ENCODE measurements at places on chromosomes 7 and 10.

DNA sequence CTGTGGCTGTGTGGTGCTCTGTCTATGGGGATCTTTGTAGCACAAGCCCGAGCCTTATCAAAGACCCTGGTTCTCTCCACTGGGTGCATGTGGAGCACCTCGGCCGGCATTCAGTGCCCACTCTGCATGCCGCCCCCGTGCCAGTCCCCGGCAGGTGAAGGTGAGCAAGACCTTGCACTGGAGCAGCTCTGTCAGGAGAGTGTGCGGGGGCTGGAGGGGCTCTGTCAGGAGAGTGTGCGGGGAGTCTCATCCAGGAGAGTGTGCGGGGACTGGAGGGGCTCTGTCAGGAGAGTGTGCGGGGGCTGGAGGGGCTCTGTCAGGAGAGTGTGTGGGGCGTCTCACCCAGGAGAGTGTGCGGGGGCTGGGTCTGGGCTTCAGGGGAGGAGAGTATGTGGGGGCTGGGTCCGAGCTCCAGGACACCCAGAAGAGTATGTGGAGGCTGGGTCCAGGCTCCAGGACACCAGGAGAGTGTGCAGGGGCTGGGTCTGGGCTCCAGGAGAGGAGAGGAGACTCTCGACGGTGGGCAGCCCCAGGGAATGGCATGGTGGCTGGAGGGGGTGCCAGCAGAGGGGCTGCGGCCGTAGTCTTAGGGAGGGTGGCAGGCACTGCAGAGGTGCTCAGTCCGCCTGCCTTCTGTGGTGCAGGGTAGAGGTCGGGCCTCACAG lies 40.8 kb downstream of the INPP5A start:
- no peak for DNase-seq

- no peak for DNase-seq
These were observed 52.6 kb upstream of the SMNDC1 start for GRCh38 chr10:110357252-110357780.

- peak; percentile 71 for DNase-seq
These were observed 866 bp downstream of the CNOT4 start for GRCh38 chr7:135508883-135509588.

- no peak for DNase-seq
These were observed 68.6 kb upstream of the AFAP1L2 start for GRCh38 chr10:114472877-114473253.

- no peak for DNase-seq
These were observed 5.2 kb downstream of the PSMG3 start for GRCh38 chr7:1564603-1565022.

- DNase-seq: peak; percentile 36
These were observed 1002.9 kb upstream of the KCND2 start for GRCh38 chr7:119270045-119270464.

DNA sequence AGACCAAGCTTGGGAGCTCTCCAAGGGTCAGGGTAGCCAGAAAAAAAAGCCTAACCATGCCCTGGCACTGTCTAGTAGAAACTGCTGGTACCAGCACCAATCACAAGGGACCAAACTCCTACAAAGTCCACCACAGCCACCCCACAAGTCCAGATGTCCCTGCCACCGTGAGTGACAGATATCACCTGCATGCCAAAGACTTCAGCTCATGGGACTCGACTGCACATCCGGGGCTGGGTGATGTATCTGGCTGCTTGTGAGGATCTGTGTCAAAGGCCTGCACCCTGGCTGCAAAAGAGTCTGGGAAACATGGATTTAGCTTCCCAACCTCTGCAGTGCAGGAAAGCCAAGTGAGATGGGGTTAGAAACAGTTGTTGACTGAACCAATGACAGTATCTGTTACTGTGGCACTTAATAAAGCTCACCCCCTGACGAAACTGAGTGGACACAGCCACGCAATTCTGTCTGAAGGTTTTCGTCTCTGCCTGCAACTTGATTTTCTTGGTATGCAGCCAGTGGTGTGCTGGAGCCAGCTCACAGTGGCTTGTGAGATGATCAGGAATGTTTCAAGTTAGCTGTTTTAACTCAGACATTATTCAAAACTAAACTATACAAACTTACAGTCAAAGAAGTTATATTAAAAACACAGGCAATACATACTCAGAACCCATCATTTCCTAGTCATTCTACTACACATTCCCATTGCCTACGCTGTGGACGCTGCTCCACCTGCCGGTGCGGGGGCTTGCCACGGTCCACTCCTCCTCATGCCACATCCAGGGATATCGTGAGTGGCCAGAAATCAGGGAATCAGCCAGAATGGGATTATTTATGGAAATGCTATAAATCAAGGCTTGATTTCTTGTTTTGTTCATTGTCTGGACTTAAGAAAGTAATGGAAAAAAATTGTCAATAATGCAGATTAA lies 9.2 kb downstream of the ZNF488 start:
- no peak for DNase-seq

DNA sequence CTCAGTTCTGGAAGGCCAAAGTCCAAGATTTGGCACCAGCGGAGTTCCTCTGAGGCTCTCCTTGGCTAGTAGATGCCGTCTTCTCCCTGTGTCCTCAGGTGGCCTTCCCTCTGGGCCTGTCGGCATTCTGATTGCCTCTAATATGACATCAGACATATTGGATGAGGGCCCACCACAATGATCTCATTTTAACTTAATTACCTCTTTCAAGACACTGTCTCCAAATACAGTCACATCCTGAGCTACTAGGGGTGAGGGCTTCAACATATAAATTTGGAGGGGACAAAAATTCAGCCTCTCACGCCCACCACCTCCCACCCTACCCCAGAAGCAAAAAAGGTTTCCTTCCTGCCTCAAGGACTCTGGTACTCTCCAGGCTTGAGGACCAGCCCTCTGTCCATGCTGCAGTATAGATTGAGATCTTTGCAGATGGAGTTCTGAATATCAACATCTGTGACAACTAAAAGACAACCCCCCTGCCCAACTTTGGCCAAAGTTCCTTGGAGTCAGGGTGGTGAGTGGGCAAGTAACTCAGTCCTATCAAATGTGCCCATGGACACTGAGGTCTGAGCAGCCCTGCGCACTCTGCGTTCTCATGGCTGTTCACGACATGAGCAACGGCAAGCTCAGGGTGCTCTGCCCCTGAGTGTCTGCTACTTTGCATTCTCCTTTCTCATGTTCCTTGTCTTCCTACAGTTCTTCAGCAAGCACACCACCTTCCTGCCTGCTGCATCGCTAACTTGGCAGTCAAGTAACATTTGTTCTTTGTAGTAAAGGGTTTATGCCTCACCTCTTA lies 11.5 kb downstream of the TMEM176B start:
- DNase-seq: no peak

DNA sequence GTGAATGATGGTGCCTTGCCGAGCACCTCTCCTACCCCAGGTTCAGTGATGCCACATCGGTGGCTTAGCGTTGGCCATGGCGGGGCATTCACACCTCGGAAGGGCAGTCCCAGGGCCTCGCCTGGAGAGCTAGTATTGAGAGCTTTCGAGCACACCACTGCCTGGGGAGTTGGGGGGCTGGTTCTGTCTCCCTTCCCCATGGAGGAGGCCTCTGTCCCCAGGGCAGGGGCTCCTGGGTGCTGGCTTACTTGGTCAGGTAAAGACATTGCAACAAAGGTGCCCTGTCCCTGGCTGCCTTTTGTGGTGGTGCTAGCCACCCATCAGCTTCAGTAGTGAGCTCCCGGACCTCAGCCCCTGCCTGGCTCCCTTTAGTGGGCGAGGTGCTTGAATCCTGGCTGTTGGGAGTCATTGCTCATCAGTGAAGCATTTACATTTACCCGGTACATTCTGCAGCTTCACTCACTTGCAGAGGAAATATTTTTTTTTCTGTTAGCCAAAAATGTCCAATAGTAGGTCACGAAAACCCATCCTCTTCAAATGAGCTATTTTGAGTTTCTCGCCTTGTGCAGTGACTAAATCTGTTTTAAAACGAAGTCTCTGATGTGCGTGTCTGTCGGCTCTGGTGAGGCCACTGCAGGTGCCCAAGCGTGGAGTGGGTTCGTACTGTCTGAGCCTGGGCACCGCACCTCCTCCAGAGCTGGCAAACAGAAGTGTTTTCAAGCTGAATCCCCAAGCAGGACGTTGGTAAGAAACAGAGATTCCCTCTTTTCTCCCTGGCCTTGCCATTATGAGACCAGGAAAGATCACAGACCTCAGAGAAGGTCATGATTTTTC lies 95.5 kb downstream of the INPP5A start:
- DNase-seq: no peak

DNA sequence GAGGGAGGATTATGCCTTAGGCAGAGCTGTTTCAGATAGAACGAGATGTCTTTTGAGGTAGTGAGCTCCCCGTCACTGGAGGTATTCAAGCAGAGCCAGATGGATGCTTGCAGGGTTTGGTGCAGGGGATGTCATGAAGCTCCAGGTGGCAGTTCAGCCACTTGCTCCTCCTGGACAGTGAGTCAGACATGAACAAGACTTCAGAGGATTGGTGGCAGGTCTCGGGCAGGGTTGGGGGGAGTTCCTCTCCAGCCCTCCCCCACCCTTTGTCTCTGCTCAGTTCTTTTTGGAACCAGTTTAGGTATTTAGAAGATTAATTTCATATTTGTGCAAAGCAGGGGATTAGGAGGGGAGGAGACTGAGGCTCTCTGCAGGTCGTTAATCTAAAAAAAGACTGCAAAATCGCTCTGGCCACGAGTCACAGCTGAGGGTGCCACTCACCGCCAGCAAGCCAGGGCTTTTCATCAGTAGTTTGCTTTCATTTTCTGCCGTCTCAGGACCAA lies 21.5 kb upstream of the MYL10 start:
- DNase-seq: no peak

DNA sequence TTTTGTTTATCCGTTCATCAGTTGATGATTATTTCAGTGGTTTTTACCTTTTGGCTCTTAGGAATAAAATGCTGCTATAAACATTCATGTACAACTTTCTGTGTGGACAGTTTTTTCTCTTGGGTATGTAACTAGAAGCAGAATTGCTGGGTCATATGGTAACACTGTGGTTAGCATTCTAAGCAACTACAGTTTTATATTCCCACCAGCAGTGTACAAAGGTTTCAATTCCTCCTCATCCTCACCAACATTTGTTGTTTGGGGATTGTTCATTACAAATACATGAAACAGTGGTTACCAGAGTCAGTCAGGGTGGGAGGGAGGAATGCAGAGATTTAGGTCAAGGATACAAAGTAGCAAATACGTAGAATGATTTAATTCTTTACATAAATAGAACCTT lies 97.0 kb downstream of the NPSR1 start:
- no peak for DNase-seq

- no peak for DNase-seq
These were observed 793.4 kb downstream of the NRG3 start for GRCh38 chr10:82668221-82668895.

DNA sequence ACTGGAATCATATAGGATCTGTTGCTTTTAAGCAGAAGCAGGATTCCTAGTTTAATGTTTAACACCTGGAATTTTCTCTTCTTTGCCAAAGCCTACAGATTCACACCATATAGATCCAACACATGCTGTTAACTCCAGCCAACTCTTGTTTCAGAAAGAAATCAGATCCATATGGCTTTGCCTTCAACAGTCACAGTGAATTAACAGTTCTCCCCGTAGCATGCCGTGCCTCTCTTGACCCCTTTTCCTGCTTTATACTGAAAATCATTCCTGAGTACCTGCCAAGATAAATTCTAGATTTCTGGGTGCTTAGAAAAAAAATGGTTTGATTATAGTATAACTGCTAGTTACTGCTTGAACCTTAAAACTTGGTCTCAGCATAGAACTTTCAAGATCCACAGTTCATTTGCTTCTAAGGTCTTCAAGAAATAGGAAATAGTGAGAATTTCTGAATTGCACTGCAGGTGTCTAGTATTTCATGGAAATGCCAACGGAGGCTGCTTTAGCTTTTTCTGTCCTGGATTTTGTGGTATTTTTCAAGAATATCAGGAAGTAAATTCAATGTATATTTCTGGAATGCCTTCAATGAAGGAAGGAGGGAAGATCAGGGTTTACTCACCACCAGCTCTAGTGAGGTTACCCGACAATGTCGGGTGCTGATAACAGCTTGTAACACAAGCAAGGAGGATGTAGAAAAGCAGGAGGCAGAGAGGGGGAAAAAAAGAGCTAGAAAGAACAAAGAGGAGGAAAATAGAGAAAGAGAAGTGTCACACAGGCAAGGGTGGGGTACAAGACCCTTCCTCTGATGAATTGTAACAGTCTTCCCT lies 6.6 kb downstream of the AASS start:
- DNase-seq: peak; percentile 10

GRCh38 chr7:150384406-150385301 lies 5.5 kb downstream of the ZNF775 start:
- DNase-seq: no peak

GRCh38 chr7:116339564-116339963 lies 129.2 kb downstream of the TES start:
- no peak for DNase-seq

DNA sequence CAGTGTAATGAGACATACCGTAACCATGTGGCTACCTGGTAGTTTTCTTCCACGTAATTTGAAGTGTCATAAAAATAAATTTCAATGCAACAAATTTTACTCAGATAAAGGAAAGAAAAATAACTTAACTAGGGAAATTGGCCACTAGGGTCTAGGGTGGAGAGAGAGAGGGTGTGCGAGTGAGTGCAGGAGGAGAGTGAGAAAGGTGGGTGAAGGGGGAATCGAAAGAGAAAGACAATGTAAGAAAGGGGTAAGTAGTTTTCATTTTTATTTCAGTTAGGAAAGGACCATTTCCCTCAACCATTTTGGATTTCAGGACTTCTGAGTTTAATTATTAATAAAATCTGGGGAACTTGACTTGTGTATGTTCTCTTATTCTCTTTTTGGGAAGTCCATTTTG lies 27.7 kb upstream of the GLI3 start:
- no peak for DNase-seq

GRCh38 chr7:25028370-25029021 lies 48.5 kb upstream of the OSBPL3 start:
- DNase-seq: no peak

DNA sequence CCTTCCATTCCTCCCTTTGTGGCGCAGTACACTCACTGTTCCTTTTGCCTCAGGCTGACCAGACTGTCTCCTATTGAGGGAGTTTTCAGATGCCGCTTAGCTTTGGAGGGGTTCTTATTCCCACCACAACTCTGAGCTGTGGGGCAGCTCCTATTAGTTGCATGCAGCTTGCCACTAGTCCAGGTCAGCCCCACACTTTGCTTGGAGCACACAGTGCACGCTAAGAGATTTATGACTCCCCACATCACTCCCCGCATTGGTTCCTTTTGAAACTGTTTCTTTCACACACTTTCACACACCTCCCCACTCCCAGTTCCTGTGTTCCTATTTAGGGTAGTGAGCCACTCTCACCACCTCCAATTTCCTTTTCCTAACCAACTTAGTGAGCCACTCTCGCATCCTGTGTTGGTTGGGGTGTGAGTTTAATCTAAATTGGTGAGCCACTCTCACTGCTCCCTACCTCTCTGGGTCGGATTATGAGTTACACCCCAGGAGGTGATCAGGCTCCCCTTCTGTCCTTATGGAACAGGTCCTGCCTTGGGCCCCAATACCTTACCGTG lies 10.4 kb upstream of the ZNF485 start:
- no peak for DNase-seq

GRCh38 chr10:45581216-45581549 lies 91.4 kb downstream of the ZFAND4 start:
- no peak for DNase-seq
